Activated naive CD4-positive, alpha-beta T cell treated with anti-CD3 and anti-CD28 coated beads, Interleukin-2, amount 50 U/mL, for 72 hours (primary cell): ENCODE measurements at places on chromosomes 16 and 17. TPM values are rescaled to one million over a fixed set of nuclear protein-coding genes. Genes with fewer than 3 reads are reported as not detected.

PDK2 gene
- total RNA-seq: 18.7 TPM

ZNF597 gene
- total RNA-seq: 3.1 TPM

SLFN12 gene
- 12.0 TPM for total RNA-seq

DNA sequence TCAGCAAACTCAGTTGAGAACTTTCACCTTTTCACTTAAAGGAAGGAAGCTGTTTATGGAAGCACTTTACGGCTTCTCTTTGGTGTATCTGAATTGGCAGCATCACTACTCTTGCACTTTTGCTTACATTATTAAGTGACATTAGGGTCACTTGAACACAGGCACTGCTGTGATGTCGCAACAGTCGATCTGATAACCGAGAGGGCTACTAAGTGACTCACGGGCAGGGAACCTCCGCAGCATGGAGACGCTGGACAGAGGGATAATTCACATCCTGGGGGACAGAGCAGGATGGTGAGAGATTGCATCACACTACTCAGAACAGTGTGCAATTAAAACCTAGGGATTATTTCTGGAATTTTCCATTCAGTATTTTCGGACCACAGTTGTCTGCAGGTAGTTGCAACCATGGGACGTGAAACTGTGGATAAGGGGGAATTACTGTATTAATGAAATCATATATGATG lies 56.5 kb downstream of the DNAH2 start:
- DNase-seq: no peak
